ENCODE measurements at places on chromosomes 16 and 17. TPM values are rescaled to one million over a fixed set of nuclear protein-coding genes. Genes with fewer than 3 reads are reported as not detected.

DNA sequence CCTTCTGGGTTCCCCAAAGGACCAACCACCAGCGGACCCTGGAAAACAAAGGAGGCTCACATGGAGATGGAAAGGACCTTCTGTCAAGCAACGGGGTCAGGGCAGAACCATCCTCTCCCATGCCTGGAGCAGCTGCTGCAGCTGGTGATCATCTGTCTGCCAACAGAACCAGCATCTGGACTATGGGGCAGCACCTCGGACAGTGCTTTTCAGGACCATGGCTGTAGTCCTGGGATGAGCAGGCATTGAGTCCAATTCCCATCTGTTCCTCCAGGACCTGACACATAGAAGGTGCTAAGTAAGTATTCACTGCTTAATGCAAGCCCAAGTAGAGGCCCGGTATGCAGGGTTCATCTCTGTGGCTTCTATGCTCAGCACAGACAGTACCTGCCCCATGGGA lies 304.7 kb downstream of the XYLT1 start:
- no peaks in the 10 kb centered on the region for H3K36me3 ChIP-seq
- no peak overlapping the region for H3K4me3 ChIP-seq
- no peak overlapping the region for H3K27ac ChIP-seq
- no peaks in the 10 kb centered on the region for H3K27me3 ChIP-seq
- no peaks in the 10 kb centered on the region for H3K4me1 ChIP-seq

Gene ATP2A1
- total RNA-seq: 0.35 TPM

GRCh38 chr16:87176735-87177134 lies 140.5 kb downstream of the C16orf95 start:
- H3K27ac ChIP-seq: no peak overlapping the region
- H3K27me3 ChIP-seq: no peaks in the 10 kb centered on the region
- no peaks in the 10 kb centered on the region for H3K4me1 ChIP-seq
- H3K4me3 ChIP-seq: no peak overlapping the region

- DNase-seq: no peak
- no peaks in the 10 kb centered on the region for H3K27me3 ChIP-seq
- no peak overlapping the region for H3K4me3 ChIP-seq
- no peaks in the 10 kb centered on the region for H3K4me1 ChIP-seq
- H3K36me3 ChIP-seq: no peaks in the 10 kb centered on the region
These were observed 107.5 kb upstream of the CREBBP start for GRCh38 chr16:3988011-3988410.

Gene ASPHD1
- total RNA-seq: not detected

Data from Peyer's patch (tissue), 4 donors.